NCI-H1105 (cell line): ENCODE measurements at places on chromosomes 13 and 19.

DNA sequence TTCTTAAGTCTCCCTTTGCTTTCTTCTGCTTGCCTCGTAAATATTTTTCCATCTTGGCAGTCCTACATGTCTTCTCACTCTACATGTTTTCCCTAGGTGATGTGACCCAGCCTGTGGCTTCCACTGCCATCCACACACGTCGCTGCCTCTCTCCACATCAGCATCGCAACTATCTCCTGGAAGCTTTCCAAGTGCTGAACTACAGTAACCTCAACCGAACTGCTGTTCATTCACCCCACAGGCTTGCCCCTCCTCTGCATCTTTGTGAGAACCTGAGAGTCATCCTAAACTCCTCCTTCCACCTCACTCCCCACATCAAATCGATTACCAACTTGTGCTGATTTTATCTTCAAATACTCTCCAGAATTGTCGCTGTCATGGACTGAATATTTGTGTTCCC, 41.2 kb upstream of the USPL1 start:
- peak; percentile 46 for DNase-seq

- DNase-seq = no peak
These were observed 214.0 kb downstream of the DLEU7 start for GRCh38 chr13:50629497-50629896.

DNA sequence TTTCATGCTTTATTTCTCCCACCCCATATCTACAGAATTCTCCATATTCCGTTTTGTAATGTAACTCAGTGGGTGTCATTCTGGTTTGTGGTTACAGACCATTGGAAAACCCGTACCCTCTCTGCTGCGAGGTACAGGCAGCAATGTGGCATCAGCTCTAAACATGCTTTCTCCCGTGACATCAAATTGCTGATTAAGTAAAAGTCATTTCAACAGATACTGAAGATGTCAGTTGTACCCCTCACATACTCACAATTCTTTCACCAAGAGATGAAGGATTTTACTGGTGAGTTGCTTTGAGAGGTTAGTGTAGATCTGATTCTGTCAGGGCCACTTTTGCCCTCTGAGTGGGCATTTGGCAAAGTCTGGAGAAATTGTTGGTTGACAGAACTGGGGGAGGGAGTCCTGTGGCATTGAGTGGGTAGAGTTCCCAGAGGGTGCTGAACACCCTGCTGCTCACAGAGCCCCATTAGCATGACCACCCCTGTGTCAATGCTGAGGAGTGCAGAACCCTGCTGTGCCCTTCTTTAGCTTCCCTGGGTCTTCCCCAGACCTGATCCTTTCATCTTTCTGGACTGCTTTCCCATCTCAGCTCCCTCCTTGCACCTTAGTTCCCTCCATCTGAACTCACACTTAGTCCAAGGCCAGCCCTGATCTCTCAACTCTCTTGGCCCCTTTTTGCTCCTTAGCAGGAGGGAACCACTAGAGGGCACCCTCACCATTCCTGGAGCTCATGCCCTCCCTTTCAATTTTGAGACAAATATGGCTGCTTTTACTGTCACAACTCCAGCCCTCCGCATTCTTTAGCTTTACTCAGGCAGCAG, 39.9 kb upstream of the CEACAM8 start:
- DNase-seq = peak; percentile 2

DNA sequence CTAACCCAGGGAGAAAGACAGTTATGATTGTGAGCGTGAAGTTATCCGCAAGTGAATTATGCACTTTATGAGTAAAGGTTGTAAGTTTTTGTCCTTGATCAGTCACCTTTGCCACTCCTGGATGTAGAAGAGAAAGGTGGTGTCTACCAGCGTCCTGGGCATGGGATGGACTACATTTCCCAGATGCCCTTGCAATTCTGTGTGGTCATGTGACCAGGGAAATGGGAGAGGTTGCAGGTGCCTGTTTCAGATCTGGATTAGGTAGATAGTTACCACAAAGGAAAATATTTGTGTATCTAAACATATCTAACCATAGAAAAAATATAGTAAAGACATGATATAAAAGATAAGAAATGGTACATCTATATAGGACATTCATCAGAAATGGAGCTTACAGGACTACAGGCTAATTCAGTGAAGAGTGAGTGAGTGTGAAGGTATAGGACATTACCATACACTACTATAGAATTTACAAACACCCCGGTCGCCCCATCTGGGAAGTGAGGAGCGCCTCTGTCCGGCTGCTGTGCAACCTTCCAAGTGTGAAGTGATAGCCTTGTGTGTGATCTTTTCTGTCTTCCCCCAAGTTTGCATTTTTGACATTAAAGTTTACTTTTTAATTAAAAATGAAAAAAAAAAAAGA, 51.6 kb upstream of the CACNA1A start:
- DNase-seq = peak; percentile 29

GRCh38 chr19:33499248-33499647, 22.3 kb downstream of the PEPD start:
- DNase-seq = no peak

DNA sequence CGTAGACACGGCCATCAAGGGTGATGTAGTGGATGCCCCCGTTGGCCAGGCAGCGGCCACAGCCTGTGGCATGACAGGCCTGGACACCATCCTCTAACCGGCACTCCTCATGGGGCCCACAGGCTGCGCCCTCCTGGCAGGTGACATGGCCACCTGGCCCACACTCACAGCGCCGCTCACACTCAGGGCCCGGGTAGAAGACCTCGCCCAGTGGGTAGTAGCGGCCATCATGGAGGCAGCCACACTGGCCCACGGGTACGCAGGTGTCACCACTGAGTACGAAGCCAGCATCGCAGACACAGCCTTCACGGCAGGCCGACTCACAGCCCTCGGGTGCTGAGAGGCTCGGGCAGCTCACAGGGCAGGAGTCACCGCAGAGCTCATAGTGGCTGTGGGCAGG, 27.2 kb upstream of the FBL start:
- no peak for DNase-seq

- no peak for DNase-seq
These were observed 102.3 kb upstream of the POSTN start for GRCh38 chr13:37700887-37701286.

DNA sequence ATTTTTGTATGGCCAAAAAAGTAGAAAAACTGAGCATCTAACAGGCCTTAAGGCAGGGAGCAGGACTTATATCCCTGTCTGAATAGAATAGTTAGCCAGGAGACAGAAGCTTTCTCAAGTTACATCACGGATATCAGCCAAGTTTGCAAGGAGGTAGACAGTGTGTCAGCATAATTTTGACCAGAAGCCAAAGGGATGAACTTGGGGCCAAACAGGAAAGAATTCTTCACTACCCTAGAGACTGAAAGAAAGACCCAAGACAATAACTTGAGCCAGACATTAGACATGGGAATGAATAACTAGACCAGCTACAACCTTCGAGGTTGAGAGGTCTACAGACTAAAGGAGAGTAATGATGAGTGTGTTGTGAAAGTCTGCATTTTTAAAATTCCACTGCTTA, 48.1 kb upstream of the PCDH9 start:
- DNase-seq = no peak

DNA sequence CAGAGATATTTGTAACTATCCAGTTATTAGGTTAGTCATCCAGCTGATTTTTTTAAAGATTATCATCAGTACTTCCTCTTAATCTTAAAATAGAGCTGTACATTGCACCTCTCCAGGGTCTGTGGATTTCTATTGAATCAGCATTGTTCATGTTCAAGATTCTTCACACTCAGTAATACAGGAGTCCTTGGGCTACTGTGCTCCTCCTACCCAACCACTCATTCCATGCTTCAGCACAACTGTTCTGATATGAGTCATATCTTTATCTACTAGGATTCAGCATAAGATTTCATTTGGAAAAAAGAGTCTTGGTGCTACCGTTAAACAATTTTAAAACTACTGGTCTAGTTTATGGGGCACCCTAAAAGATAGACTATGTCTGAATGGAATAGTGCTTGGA, 357.8 kb downstream of the DCT start:
- DNase-seq = no peak

GRCh38 chr13:71316792-71317363, 550.1 kb downstream of the DACH1 start:
- DNase-seq = peak; percentile 3

DNA sequence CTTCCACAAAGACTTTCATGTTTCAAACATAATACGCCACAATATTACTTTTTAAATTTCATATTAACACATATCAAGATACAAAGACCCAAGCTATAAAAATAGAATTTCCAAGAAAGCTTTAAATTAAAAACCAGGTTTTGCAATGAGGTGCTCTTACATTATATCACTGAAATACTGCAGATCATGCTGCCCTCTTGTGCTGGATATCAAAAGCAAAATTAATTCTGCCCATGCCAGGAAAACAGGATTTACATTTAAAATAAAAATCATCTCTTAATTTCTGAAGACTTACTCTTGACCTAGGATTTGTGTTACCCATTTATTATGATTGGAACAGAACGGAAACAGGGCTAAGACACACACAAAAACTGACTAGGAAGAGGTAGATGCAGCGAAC, 145.0 kb downstream of the ABCC4 start:
- no peak for DNase-seq

- no peak for DNase-seq
These were observed 92.8 kb downstream of the FAM216B start for GRCh38 chr13:42874221-42874620.

GRCh38 chr19:8462571-8462970, 17.8 kb downstream of the HNRNPM start:
- no peak for DNase-seq

DNA sequence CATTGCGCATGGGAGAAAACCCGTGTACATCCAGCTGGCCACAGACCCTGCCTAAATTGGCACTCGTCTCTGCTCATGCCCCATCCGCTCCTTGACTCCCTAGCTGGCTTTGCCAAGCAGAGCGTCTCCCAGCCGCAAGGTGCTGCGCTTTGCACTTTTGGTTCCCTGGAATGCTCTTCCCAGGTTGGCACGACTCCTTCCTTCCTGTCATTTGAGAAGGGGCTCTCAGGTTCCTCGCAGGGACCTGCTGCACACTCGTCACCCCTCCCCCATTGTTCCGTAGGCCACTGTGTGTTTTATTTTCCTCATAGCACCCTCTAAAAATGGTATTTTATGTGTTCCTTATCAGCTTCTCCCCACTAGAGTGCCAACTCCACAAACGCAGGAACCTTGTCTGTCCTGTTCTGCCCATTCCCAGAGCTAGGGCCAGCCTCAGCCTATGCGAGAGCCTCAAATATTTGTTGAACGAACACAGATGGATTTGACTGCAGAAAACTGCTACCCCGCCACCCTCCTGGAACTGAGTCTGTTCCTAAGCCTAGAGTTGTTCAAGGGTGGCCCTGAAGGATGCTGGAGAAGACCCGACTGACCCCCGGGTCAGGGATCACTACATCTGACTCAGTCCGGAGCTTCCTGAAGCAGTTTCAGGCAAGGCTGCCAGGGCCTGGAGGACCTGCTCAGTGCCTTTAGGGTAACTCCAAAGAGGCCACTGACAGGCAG, 8.4 kb upstream of the CEBPA start:
- no peak for DNase-seq
